ENCODE measurements at places on chromosomes 11 and 22.

- no peak for DNase-seq
These were observed 13.3 kb downstream of the ARHGAP1 start for GRCh38 chr11:46686886-46687795.

DNA sequence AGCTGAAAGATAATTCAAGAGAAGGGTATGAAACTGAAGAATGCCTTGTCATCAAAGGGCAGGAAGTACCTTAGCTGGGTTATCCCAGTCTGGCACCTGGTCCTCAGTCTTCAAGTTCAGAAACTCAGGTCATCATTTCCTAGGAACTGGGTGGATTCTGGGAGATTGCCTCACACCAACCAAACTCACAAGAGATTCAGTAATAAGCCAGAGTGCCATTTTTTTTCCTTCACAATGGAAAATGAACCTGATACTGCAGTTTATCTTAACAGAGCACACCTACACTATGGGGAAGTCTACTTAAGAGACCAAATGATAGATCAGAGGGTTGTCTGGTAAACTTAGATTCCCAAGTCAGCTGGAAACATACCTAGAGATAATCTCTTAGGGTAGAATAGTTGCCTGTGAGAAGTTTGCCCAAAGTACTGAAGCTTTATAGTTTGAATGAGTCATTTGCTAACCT, 3.8 kb upstream of the BUD13 start:
- no peak for DNase-seq

DNA sequence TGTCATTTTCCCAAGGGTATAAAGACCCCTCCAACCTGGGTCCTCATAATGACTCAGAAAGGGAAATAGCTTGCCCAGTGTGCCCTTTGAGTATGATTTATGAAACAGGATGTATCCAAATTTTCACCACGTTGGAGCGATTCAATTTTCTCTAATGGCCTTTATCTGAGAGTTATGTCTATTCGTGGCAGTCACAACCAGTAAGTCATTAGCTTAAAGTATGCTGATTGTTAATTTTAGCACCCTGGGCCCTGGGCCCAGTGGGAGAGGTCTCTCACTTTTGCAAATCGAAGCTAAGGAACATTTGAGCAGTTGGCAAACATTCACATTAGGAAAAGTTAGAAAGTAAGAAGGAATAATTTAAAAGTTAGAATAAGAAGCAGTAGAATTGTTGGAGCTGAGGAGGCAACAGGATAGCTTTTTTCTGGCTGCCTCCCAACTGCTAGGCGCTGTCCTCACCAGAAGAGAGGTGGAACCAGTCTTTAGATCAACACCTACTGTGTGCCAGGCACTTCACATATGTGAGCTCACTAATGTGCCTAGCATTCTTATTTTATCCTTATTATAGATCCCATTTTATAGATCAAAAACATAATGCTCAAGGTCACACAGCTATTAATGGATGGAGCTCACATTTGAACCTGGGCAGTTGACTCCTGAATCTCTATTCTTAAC, 24.5 kb downstream of the INSC start:
- DNase-seq = no peak

GRCh38 chr11:115895594-115895993, 391.4 kb upstream of the CADM1 start:
- peak; percentile 57 for DNase-seq

DNA sequence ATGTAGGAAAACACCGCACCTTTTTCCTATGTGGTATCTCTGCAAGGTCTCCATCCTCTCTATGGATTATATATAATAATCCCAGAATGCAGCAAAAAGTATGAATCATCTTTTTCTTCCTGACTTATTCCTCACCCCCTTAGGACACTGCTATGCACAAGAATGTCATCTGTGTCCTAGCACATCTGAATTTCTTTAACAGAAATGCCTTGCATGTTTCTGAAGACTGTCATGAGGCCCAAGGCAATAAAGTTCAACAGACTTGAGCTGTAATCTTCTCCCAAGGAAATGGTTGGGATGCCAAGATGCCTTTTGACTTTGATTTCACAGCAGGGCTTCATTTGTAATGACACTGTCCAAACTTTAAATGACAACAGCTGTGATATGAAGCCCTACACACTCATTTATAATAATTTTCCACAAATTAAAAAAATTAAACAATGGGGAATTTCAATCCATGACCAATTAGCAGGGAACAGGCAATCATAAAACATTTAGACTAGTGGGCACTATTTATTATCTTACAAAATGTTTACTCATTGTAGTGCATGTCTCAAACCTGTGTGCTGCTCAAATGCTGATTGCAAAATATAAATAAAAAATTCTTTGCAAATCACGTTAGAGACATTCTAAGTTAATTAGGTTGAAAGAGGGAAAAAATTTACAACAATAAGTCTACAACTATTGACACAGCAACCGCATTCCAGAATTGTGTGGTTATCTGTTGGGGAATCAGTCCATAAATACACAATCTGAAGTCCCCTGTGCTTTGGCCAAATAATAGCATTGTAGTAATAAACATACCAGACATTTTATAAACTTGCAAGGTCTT, 242.3 kb downstream of the SWAP70 start:
- peak; percentile 74 for DNase-seq

- no peak for DNase-seq
These were observed 202.0 kb downstream of the NTM start for GRCh38 chr11:131572423-131572822.

- DNase-seq = no peak
These were observed at the start of gene TRPC6 for GRCh38 chr11:101583251-101584128. Gene TRPC6 (minus strand): TSS chr11:101584007. CDS start chr11:101583503, 504 bp downstream.

GRCh38 chr22:39936523-39937145, 23.6 kb upstream of the TMA7B start:
- DNase-seq = no peak

Measured in RCC 7860 (cell line).